ENCODE measurements at places on chromosomes 12 and 14.

DNA sequence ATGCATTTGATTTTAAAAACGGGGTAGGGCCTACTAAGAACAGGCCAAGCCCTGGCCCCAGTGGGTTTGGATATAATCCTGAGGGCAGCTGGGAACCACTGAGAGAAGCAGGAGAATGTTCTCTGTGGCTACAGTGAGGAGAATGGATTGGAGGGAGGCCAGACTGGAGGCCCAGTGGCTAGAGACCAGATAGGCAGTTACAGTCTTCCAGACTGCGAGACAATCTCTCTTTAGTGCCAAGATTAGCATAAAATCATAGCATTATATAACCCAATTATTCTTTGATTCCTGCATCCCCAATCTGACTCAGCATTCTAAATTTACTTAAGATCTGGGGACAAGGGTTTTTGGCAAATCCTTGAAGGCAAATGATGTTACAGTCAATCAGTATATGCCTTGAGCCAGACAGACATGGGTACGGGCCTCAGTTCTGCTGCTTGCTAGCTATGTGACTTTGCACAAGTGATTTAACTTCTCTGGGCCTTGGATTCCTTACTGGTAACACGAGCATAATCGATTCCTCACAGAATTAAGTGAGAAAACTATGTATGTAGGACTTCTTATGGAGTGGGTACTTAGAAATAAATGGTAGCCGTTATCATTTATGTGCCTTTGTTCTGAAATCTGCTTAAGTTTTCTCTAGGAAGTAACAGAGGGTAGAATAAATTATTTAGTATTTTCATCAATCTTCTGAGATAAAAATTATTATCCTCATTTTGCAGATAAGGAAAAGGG is 18.3 kb downstream of the NINJ2 start:
- no peak for DNase-seq

DNA sequence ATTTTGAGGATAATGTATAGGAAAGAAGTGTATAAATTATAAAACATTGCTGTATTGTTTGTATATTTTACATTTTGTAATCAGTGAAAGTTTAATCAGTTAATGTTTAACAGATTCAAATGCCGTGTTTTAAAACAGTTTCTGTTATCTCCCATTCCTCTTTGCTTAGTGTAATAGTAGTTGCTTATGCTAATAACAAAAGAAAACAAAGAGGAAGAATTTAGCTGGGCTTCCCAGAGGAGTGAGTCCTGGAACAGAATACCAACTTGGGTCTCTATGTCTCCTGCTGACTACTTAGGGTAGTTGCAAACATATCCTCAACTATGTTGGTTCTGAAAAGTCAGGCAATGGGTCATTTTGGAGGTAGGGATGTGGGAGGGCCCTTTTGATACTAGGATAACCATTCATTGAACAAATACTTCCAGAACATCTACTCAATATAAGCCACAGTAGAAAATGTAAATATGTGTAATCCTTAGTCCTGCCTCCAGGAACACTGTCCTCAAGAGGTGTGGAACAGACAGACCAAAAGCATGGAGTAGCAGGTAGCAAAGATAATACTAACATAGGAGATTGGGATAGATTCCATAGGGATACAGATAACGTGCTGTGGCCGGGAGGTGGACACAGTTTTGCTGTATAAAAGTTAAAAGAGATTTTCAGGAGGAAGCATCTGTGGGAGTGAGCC is 36.1 kb upstream of the EVL start:
- DNase-seq: no peak

DNA sequence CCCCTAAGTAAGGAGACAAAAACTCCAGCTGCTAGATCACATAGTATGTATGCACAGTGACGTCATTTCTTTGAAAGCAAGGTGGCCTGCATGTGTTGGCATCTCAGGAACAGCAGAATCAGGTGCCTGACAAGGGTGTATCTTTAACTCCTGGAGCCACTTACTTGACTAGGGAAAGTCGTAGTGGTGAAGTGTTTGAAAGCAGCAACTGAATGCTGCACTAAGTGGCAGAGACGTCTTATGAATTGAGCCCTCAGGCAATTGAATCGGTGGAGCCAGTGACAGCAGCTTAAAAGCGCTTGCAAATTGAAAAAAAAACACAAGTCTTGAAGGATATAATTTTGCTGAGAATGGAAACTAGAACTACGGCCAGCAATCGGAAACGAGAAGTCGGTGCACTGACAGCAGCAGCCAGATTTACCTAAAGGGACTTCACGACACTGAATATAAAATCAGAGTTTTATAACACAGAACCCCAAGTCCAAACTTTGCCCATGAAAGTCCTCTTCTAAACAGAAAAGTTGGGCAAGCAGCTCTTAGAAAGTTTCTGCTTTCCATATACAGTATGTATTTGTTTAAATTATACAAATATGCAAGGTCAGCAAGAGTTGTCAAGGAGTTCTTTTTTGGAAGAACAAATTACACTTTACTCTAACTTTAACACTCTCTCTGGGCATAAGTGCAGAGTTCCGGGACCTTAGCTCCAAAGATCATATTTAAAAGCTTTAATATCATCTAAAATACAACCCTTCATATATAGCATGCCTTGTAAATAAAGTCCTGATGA is 1.1 kb downstream of the IGF1 start:
- DNase-seq: no peak

DNA sequence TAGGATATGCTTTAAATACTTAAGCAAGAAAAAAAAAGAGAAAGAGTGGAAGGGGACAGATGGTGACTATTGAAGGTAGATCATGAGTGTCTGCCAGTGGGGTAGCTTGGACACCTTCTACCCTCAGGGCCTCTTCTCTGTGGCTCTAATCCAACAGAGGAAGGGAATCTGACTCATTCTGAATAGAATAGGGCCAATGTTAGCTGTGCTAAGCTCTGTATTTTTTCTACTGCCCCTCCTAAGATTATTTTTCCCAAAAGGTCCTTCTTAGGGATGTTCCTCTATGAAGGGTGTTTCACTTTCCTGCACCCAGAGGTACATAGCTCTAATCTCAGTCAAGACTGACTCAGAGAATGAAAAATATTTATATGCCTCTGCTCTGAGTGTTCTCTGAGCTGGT is 25.6 kb downstream of the UNC79 start:
- no peak for DNase-seq

GRCh38 chr14:36070031-36070719 is 106.3 kb downstream of the PTCSC3 start:
- peak; percentile 78 for DNase-seq

DNA sequence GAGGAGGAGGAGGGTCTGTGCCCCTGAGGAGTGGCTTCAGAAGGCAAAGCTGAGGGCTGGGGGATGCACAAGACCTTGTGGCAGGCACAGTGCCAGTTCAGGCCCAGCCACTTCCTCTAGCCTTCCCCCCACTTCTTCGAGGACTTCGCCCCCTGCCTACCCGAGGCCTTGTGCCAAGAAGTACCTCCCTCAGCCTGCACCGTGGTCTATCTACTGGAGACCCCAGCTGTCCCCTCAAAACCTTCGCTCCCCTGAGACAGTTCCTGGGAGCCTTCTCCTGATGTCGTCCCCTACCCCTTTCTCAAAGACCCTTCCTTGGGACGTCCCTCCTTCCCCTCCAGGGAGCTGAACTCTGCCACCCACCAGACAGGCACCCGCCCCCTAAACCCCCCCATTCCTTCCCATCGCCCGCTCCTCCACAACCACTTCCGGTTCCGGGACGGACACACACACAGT is 604 bp downstream of the ZNF384 start:
- no peak for DNase-seq

- no peak for DNase-seq
Observed at GRCh38 chr12:26187014-26187798, 8.2 kb upstream of the SSPN start.

GRCh38 chr12:3700861-3701260 is 52.0 kb downstream of the CRACR2A start:
- no peak for DNase-seq

DNA sequence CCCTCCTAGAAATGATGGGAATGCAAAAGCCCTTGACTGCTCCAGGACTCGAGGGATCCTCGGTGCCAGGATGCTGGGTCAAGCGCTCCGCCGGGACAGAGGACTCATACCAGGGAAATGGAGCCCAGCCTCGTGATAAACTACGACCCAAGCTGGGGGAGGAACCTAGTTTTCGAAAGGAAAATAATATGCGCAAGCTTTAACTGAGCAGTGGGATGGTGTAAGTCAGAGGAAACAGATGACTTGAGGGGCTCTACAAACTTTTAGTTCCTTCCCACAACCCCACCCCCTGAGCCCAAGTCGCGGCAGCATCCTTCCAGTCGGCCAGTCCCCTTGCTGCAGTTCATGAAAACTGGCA is 654 bp upstream of the SUPT16H start:
- no peak for DNase-seq

GRCh38 chr12:109737631-109738030 is 24.0 kb downstream of the FAM222A start:
- peak; percentile 87 for DNase-seq

GRCh38 chr12:770479-770878 is 18.1 kb downstream of the WNK1 start:
- DNase-seq: no peak

- peak; percentile 42 for DNase-seq
Observed at GRCh38 chr12:57611108-57611826, at the start of gene ARHGEF25. Gene ARHGEF25 (plus strand): TSS chr12:57611435. CDS start chr12:57611895, 460 bp downstream.

DNA sequence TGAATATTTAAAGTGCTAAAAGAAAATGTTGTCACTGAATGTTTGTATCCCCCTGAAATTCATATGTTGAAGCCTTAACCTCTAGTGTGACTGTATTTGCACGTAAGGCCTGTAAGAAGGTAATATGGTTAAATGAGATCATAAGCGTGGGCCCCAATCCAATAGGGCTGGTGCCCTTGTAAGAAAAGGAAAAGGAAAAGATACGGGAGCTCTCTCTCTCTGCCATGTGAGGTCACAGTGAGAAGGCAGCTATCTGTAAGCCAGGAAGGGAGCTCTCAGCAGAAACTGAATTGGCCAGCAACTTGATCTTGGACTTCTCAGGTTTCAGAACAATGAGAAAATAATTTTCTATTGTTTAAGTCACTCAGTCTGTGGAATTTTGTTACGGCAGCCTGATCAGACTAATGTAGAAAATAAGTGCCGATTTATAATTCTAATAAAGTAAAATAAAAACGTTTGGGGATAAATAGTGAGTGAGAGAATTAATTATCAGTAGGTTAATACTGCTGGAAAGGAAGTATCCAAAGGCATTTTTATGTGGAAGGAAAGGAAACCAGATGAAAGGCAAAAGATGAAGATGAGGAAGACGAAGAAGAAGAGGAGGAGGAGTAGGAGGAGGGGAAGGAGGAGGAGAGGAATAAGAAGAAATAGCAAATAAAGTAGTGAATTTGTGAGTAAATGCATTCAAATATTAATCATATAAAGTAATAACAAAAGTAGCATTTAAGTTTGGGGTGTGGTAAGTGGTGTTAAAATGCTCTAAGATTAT is 188.5 kb upstream of the KRR1 start:
- no peak for DNase-seq

- DNase-seq: no peak
Observed at GRCh38 chr12:2195085-2195484, 142.3 kb downstream of the CACNA1C start.

DNA sequence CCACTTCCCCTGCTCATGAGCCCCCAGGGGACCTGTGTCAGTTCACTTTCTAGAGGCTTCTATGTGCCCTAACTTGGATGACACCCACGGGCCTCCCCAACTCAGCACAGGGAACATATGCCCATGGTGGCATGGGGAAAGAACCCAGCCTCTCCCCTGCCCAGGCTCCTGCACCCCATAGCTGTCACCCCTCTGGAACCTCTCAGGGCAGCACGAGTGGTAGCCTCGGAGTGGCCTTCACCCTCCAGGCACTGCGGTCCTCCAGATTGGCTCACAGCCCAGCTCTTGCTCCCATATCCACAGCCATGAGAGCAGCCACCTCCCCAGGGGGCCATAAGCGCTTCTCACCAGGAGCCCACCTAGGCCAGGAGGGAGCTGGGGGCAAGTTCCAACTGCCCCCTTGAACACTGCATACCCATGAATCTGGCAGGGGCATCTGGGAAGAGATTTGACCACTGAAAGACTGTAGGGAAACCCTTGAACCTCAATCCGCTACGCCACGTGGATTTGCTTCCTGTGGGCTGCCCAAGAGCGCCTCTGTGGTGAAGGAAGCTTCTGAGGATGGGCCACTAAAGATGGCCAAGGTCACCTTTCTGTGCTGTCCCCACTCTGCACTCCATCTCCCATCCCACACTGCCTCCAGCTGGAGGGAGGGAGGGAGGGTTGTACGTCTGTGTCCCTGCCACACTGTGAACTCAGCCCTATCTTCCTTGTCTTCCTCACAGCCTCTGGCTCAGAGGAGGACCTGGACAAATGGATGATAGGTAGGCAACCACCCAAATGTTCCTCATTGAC is 11.9 kb downstream of the PLD4 start:
- no peak for DNase-seq

DNA sequence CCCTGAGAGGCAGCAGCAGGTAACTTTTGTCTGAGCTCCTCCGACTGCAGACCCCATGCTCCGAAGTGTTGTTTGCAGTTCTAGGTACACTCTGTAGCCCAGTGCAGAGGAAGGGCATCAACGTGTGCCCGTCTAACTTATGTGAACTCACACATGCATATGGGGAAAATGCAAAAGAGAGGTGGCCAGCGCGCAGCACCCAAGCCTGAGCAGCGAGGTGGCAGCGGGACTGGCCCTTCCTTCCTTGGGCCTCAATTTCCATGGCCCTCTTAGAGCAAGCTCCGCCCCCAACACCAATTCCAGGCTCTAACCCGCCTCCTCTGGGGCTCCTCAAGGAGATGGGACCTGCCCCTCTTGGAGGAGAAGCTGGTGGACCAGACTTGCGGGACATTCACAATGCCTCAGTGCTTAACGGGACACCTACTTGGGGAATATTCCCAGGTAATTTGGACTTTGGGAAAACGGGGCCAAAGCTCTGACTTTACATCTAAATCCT is 27.7 kb downstream of the GPR68 start:
- DNase-seq: no peak

GRCh38 chr14:59332727-59333126 is 132.5 kb downstream of the GPR135 start:
- DNase-seq: no peak

- no peak for DNase-seq
Observed at GRCh38 chr12:14540801-14541462, 26.8 kb downstream of the PLBD1 start.

- no peak for DNase-seq
Observed at GRCh38 chr14:31781578-31781977, 220.4 kb downstream of the NUBPL start.

DNA sequence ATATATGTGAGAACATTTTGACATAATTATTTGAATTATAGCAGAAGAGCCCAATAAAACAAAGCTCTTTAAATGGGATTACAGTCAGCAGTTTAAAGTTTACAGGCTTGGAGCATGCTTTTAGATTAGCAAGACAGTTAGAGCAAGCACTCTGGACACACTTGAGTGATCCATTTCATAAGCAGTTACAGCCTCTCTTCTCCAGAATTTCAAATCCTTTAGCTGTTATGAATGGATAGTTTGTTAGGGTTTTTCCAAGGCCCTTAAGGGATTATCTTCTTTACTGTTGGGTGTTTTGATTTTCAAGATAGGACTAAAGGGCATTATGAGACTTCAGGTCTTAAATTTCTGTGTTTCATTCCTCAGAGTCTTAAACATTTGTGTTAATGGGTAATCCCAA is 36.3 kb downstream of the BEST3 start:
- DNase-seq: no peak

DNA sequence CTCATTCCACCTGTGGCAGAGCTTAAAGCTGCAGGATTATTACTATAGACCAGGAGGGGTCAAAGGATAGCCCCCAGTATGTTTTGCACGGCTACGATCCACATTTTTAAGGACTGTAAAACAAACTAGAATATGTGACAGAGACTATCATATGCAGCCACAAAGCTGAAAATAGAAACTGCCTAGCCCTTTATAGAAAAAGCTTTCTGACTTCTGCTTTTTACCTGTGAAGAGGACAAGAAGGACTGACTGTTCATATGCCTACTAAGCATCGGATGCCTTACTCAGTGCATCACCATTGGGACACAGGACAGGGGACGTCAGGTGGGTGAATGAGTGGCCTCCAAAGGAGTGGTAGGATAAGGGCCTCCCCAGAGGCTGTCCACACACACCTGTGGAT is 29.8 kb downstream of the SPTB start:
- no peak for DNase-seq
